Islet precursor cell (in vitro differentiated cells): ENCODE measurements at places on chromosomes 1 and 21.
A peak's percentile ranks its signal among the peaks of the same experiment; 100 is the strongest.

- no peak for DNase-seq
Measured at GRCh38 chr1:164774819-164775654, 216.1 kb downstream of the PBX1 start.

GRCh38 chr1:175443332-175443731 is 250.8 kb upstream of the KIAA0040 start:
- DNase-seq = no peak

GRCh38 chr1:210250665-210250997 is 18.0 kb downstream of the SERTAD4 start:
- DNase-seq = peak; percentile 87

- DNase-seq = peak; percentile 83
Measured at GRCh38 chr1:26161415-26162219, 2.7 kb downstream of the FAM110D start.

GRCh38 chr1:154755858-154756730 is 114.0 kb downstream of the KCNN3 start:
- DNase-seq = peak; percentile 38

DNA sequence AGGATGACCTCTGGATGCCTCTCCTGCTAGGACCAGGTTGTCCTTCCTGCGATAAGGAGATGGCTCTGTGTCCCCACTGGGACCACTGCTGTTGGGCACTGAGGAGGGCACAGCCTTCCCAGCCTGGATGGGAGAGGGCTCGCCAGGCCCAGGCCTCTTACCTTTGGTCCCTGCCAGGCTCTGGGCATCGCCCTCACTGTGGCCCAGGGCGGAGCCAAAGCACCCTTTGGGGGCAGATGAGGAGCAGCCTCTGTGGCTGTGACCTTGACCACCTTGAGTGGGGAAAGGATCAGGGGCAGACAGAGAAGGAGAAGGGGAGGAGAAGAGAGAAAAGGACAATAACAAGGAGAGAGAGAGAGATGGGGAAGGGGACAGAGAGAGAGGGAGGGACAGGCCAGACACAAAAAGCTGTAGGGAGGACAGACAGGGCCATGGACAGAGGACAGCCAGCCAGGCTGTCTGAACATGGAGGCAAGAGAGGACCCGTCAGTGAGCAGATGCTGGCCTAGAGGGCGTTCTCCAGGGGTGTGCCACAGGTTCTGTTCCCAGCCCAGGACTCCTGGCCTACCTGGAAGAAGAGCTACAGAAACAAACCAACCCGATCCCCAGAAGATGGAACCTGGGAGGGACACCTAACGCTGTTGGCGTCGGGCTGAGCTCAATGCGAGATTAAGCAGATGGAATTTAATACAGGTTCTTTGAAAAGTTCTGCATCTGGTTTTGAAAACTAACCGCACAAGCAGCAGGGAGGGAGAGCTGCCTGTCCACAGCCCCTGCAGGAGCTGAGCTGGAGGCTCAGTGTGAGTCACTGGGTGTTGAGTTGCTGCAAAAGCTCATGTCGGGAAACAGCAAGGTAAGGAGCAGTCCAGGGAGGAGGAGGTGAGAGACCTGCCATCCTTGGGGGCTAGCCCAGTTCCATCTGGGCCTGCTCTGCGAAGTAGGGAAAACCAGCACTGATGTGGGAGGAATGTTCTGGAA is 262.1 kb downstream of the PTPRU start:
- peak; percentile 43 for DNase-seq

- no peak for DNase-seq
Measured at GRCh38 chr1:8457760-8458381, 140.0 kb downstream of the SLC45A1 start.

GRCh38 chr1:64469116-64469976 is 583 bp upstream of the CACHD1 start:
- DNase-seq = no peak

GRCh38 chr1:78122389-78122788 is 76.6 kb downstream of the GIPC2 start:
- DNase-seq = no peak

DNA sequence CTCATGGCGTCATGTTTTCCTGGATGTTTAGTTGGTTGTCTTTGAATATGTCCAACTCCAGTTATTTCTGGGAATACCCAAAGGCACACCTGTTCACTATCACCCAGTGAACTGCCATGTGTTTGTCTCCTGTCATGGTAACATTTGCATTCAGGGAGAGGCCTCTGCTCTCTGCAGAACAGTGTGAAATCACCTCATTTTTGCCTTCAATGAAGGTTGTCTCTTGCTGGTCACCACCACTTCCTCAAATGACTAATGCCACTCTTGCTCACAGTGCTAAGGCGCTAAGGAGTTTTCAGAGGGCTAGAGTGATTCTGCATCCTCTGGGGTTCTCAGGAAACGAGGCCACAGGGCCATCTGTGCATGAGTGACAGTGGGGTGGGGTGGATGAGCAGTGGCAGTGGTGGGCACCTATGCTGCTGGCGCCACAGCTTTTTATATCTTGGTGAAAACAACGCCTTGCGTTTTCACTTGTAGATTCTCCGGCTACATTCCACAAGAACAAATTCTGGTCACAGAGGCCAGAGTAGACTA is 60.0 kb upstream of the ATP5PO start:
- DNase-seq = no peak

- peak; percentile 12 for DNase-seq
Measured at GRCh38 chr21:34348890-34349519, 14.8 kb upstream of the KCNE2 start.

- no peak for DNase-seq
Measured at GRCh38 chr1:247435030-247435758, 19.2 kb downstream of the NLRP3 start.
